Glutamatergic neuron (in vitro differentiated cells): ENCODE measurements at places on chromosomes 1 and 21. TPM values are rescaled to one million over a fixed set of nuclear protein-coding genes. Genes with fewer than 3 reads are reported as not detected.

DNA sequence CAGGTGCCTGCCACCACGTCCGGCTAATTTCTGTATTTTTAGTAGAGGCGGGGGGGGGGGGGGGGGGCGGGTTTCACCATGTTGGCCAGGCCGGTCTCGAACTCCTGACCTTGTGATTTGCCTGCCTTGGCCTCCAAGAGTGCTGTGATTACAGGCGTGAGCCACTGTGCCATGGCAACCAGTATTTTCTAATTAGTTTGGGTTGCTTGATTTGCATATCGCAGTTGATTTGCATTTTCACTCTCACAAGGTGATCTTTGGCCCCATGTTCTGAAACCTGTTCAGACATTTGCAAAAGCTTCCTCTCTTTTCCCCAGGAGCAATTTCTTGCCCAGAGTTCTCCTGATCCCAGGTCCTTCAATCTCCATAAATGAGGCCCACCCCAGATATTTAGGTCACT, 1.7 kb downstream of the TOR3A start:
- H3K4me3 ChIP-seq: peak overlapping the region; percentile 65
- H3K27me3 ChIP-seq: peaks cover 1% of the 10 kb centered on the region
- peaks cover 7% of the 10 kb centered on the region for H3K4me1 ChIP-seq
- no peaks in the 10 kb centered on the region for H3K36me3 ChIP-seq
- H3K27ac ChIP-seq: no peak overlapping the region

DNA sequence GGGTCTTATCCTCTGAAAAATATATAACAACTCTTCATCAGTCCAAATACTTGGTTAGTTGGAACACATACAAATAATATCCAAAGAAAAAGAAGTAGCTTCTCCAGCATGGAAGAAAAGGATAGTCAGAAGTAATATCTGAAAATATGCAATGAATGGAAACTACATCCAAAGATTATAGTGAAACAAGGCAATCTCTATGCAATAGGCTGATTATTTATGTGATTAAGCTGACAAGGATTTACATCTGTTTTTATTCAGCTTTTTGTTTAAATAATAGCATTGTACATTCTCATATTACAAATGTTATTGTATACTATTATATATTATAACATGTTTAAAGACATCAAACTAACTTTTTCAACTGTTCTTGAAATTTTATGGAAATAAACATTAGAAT, 15.3 kb upstream of the TGFBR3 start:
- H3K4me3 ChIP-seq: no peak overlapping the region
- no peak overlapping the region for H3K27ac ChIP-seq
- no peaks in the 10 kb centered on the region for H3K36me3 ChIP-seq
- no peaks in the 10 kb centered on the region for H3K4me1 ChIP-seq

DNA sequence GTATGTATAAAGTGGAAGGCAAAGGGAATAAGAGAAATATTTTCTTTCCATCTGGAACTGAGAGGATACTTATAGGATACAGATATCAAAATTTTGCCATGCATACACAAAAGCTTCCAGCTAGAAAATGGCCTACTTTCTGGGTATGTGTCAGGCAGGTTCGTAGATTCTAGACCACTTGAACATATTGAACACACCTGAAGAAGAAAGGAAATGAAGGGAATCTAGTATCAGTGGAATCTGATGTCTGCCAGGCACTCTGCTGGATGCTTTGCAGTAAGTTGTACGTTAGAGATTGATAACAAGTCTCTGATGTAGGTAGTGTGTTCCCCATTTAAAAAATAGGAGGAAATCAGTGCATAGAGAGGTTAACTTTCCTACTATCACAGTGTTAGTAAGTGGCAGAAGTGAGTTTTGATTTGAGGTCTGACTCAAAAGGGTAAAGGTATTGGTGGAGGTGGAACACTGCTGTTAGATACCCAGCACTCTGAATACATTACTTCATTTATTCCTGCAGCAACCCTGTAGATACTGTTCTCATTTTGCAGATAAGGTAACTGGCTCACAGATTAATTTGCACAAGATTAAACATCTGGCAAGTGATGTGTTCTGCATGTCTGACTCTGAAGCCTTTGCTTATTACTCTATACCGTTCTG, 3.0 kb downstream of the CAMSAP2 start:
- no peak overlapping the region for H3K27ac ChIP-seq
- H3K4me3 ChIP-seq: peak overlapping the region; percentile 97

- no peaks in the 10 kb centered on the region for H3K27me3 ChIP-seq
- H3K4me1 ChIP-seq: no peaks in the 10 kb centered on the region
- no peaks in the 10 kb centered on the region for H3K36me3 ChIP-seq
- no peak for DNase-seq
- H3K27ac ChIP-seq: no peak overlapping the region
These were observed 38.7 kb upstream of the PDC start for GRCh38 chr1:186499571-186499970.

Gene NUF2
- total RNA-seq: 5.8 TPM
